Activated T-cell treated with anti-CD3 and anti-CD28 coated beads, Interleukin-2, amount 50 U/mL, for 4 hours (primary cell): ENCODE measurements at places on chromosomes 12 and 14. TPM values are rescaled to one million over a fixed set of nuclear protein-coding genes. Genes with fewer than 3 reads are reported as not detected.

RNASE7 gene
- not detected for total RNA-seq

BCL2L2 gene
- total RNA-seq = 0.10 TPM

ANO2 gene
- not detected for total RNA-seq

TMEM132C gene
- not detected for total RNA-seq

C14orf39 gene
- not detected for total RNA-seq

RPL10L gene
- not detected for total RNA-seq

TMPRSS12 gene
- total RNA-seq = not detected

CSRP2 gene
- 0.92 TPM for total RNA-seq

RTL1 gene
- total RNA-seq = not detected

KRT77 gene
- total RNA-seq = not detected

ZDHHC22 gene
- not detected for total RNA-seq

THAP2 gene
- total RNA-seq = 11.6 TPM

KCNA1 gene
- not detected for total RNA-seq

SRRM4 gene
- total RNA-seq = not detected

OTX2 gene
- not detected for total RNA-seq

SMIM41 gene
- not detected for total RNA-seq

FSCB gene
- total RNA-seq = not detected

VCPKMT gene
- total RNA-seq = 21.8 TPM

CDH24 gene
- total RNA-seq = 0.87 TPM

C12orf76 gene
- 6.4 TPM for total RNA-seq

TMEM132D gene
- total RNA-seq = not detected

TAMALIN gene
- total RNA-seq = 16.5 TPM

CISTR gene
- total RNA-seq = not detected

CYP46A1 gene
- total RNA-seq = 0.32 TPM

KRT83 gene
- total RNA-seq = not detected

PIWIL1 gene
- not detected for total RNA-seq

KLRK1 gene
- 57.0 TPM for total RNA-seq

NGB gene
- total RNA-seq = not detected

C12orf56 gene
- not detected for total RNA-seq
